ENCODE measurements at places on chromosomes 4 and X.

- no peaks in the 10 kb centered on the region for H3K4me1 ChIP-seq
- no peak for DNase-seq
Measured at GRCh38 chrX:141341341-141341740, 99.0 kb upstream of the SPANXC start.

DNA sequence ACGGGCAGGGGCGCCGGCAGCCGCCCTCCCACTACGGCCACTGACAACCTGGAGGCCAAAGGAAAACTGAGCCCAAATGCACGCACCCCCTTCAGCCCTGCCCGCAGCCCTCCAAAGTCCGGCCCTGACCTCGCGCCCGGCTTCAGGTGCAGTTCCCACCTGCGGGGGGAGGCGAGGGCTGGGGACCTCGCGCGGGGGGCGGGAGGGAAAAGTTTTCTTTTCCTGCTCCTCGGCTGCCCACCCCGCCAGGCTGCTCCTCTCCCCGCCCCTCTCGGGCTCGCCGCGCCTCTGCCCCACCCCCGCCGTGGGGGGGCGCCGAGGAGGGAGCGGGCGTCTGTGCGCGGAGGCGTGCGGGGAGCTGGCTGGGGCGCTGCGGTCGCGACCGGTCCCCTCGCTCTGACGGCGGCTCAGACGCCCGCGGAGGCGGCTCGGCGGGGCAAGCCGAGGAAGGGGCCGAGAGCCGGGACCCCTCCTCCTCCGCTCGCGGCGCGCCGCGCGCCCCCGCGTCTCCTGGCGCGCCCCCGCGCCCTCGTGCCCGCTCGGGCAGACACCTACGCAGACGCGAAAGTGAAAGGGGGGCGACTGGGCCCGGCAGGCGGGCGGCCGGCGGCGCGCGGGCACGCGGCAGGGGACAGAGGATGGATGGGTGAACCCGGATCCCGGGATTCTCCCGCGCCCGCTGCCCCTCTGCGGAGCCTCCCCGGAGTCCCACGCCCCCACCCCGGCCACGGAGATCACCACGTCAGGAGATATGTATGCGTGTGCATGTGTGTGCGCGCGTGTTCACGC, 3.1 kb upstream of the NR3C2 start:
- H3K4me3 ChIP-seq: peak overlapping the region; percentile 91
- H3K4me1 ChIP-seq: no peaks in the 10 kb centered on the region
- no peaks in the 10 kb centered on the region for H3K36me3 ChIP-seq

- H3K27ac ChIP-seq: no peak overlapping the region
- H3K4me3 ChIP-seq: no peak overlapping the region
- H3K36me3 ChIP-seq: no peaks in the 10 kb centered on the region
- H3K4me1 ChIP-seq: no peaks in the 10 kb centered on the region
- no peak for DNase-seq
Measured at GRCh38 chrX:137988470-137988869, 422.5 kb downstream of the ZIC3 start.

- no peaks in the 10 kb centered on the region for H3K4me1 ChIP-seq
- no peaks in the 10 kb centered on the region for H3K36me3 ChIP-seq
- no peaks in the 10 kb centered on the region for H3K27me3 ChIP-seq
Measured at GRCh38 chrX:46178763-46179162, 366.5 kb downstream of the ZNF674 start.

- no peaks in the 10 kb centered on the region for H3K4me1 ChIP-seq
- H3K4me3 ChIP-seq: no peak overlapping the region
- no peaks in the 10 kb centered on the region for H3K36me3 ChIP-seq
Measured at GRCh38 chr4:33649015-33649414, 2595.3 kb downstream of the ARAP2 start.

DNA sequence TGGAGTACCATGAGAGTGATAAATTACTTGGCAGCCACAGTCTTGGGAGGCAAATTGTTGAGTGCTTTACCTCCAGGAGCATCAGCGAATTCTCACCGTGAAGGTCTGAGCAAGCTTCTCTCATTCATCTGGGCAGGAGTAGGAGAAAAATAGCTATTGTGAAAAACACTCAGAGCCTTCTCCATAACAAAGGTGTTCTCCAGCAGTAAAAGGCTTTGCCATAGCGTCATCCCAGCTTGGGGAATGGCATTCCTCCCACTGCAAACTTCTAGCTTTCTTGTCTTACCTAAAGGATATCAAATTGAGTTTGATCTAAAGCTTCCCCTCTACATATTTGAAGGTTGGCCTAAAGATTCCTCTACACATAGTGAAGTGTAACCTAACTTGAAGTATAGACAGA, 29.8 kb upstream of the MAGEA11 start:
- H3K36me3 ChIP-seq: no peaks in the 10 kb centered on the region
- H3K27ac ChIP-seq: no peak overlapping the region
- no peaks in the 10 kb centered on the region for H3K4me1 ChIP-seq
- DNase-seq: no peak

DNA sequence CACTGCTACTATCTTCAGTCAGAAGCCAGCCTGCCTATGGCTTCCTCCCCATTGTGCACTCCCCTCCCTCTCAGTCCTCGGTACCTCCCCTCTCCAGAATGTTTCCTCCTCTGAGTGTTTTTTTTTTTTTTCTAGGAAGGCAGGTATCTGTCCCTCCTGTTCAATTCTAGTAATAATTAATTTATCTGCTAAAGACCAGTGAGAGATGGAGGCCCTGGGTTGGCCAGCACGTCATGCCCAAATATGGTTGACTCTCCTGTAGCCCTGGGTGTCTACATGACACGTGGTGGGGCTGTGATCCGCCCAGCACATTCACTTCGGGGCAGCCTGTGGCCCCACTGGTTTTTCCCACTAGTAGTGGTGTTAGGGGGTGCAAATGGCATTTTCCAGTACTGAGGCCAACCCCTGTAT, 1.8 kb downstream of the FLNA start:
- H3K36me3 ChIP-seq: no peaks in the 10 kb centered on the region
- H3K4me3 ChIP-seq: no peak overlapping the region
- no peak overlapping the region for H3K27ac ChIP-seq
- H3K27me3 ChIP-seq: no peaks in the 10 kb centered on the region
- no peak for DNase-seq
- H3K4me1 ChIP-seq: peaks cover 11% of the 10 kb centered on the region

DNA sequence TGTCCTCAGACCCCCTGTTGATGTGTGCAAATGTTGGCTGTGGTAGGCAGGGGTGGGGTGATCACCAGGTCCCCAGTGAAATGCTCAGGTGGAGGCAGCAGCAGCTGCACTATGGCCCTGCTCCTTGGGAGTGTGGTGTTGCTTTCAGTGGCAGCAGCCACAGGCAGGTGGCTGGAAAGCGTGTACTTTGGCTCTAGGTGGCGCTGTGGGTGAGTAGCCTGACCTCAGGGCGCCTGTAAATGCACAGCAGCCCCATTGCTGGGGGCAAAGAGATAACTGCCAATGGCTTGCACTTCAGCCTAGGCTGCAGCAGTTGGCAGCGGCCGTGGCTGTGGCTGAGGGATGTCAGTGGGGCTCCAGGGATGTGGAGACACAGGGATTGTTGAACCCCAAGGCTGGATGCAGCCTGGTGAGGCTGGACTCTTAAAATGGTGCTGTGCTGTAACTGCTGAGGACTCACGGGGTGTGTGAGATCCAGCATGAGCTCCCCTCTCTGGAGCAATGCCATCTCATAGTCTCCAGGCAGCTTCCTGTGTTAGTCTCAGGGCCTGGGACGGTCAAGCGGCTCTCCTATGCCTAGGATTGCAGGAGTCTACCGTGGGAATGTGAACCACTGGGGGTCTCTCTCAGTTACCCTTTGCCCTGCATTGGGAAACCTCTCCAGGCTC, 421.7 kb upstream of the HTR2C start:
- no peaks in the 10 kb centered on the region for H3K36me3 ChIP-seq
- H3K4me1 ChIP-seq: no peaks in the 10 kb centered on the region
- H3K27me3 ChIP-seq: no peaks in the 10 kb centered on the region
- H3K27ac ChIP-seq: no peak overlapping the region
- no peak overlapping the region for H3K4me3 ChIP-seq

DNA sequence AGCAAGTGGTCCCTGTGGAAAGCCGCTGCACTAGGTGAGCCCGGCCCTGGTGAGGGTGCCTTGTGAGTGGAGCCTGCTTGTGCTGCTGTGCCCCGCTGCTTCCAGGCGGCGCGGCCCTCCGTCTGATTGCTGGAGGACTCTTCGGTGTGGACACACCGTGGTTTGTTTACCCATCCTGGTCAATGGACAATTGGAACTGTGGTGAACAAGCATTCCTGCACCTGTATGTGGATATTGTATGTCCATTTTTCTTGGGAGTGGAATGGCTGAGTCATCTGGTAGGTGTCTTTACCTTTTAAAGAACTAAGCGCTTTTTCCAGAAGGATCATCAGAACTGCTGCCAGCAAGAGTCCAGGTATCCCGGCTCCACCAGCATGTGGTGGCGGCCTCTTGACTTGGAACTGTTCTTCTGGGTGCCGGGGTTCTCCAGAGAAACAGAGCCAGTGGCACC, 15.6 kb downstream of the MAEA start:
- H3K4me1 ChIP-seq: no peaks in the 10 kb centered on the region
- no peak overlapping the region for H3K27ac ChIP-seq
- H3K4me3 ChIP-seq: no peak overlapping the region
- H3K27me3 ChIP-seq: no peaks in the 10 kb centered on the region
- peaks cover 12% of the 10 kb centered on the region for H3K36me3 ChIP-seq

GRCh38 chr4:75102787-75103085, 169.8 kb downstream of the PARM1 start:
- DNase-seq: no peak
- H3K4me1 ChIP-seq: peaks cover 79% of the 10 kb centered on the region
- H3K4me3 ChIP-seq: peak overlapping the region; percentile 32
- peak overlapping the region; percentile 99 for H3K27ac ChIP-seq
- no peaks in the 10 kb centered on the region for H3K36me3 ChIP-seq

DNA sequence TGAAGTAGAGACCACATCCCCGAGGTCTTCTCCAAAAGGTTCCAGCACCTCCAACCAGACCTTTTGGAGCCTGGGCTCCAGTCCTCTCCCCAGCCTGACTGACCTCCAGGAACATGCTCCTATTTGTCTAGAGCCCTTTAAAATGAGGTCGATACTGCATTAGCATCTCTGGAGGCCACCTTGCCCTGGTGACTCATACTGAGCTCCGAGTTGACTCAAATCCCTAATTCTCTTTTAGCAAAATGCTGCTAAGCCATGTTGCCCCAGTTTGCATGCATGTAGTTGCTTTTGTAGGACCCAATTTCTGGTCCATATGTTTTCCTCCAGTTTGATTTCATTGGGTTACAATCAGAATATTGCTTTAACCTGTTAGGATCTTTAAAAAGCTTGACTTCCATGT, 43.5 kb upstream of the CITED1 start:
- no peak overlapping the region for H3K27ac ChIP-seq
- H3K4me1 ChIP-seq: no peaks in the 10 kb centered on the region
- no peak for DNase-seq
- H3K27me3 ChIP-seq: no peaks in the 10 kb centered on the region
- H3K36me3 ChIP-seq: no peaks in the 10 kb centered on the region

DNA sequence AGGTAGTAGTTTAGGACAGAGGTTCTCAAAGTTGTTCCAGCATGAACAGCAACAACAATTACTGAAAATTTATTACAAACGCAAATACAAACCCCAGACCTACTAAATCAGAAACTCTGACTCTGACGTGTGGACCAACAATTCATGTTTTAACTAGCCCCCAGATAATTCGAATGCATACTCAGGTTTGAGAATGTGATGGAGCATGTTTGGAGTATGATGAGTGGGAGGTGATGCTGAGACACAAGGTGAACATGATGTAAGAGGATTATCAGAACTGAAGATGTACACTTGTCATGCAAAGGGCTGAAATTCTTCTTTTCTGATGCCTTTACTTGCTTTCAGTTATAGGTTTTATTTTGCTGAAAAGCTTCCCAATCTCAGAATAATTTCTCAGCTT, 323.0 kb downstream of the INPP4B start:
- no peak for DNase-seq
- no peaks in the 10 kb centered on the region for H3K36me3 ChIP-seq
- H3K27ac ChIP-seq: no peak overlapping the region
- H3K4me1 ChIP-seq: no peaks in the 10 kb centered on the region
- H3K4me3 ChIP-seq: no peak overlapping the region

DNA sequence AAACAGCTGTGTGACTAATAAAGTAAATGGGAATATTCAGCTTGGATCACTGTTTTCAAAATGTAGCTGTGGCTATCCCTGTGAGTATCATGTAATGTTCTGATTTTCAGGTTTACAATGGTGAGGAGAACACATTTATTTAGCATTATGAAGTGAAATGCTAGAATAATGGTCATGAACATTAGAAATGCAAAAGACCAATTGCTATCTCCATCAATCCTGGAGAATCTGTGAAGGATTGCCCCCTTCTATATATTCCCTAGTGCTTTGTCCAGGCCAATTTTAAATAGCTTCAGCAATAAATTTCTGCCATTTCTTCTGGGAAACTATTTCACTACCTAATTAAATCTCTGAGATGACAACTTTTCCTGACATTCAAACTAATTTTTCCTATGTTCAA, 1399.1 kb downstream of the PCDH19 start:
- no peak overlapping the region for H3K4me3 ChIP-seq
- DNase-seq: no peak
- H3K4me1 ChIP-seq: no peaks in the 10 kb centered on the region
- no peak overlapping the region for H3K27ac ChIP-seq
- no peaks in the 10 kb centered on the region for H3K27me3 ChIP-seq
- H3K36me3 ChIP-seq: no peaks in the 10 kb centered on the region

DNA sequence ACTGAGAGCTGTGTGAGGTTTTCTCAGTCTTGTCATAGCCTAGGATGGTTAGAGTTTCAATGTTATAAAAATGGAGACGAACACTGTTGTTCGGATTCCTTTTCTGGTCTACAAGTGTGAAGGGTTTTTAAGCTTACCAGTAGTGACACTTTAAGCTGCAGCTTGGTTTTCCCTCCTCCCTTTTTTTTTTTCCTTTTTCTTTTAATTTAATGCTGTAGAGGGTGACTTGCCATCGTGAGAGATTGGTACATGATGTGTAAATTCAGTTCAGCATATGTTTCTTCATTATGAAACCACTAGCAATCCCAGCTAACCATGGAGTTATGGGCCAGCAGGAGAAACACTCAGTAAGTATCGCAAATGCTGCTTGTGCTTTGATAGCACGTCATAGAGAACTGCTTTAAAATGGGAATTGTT, 165.0 kb downstream of the RAPGEF2 start:
- H3K4me3 ChIP-seq: no peak overlapping the region
- H3K4me1 ChIP-seq: no peaks in the 10 kb centered on the region
- no peaks in the 10 kb centered on the region for H3K36me3 ChIP-seq
- no peaks in the 10 kb centered on the region for H3K27me3 ChIP-seq
- no peak for DNase-seq

DNA sequence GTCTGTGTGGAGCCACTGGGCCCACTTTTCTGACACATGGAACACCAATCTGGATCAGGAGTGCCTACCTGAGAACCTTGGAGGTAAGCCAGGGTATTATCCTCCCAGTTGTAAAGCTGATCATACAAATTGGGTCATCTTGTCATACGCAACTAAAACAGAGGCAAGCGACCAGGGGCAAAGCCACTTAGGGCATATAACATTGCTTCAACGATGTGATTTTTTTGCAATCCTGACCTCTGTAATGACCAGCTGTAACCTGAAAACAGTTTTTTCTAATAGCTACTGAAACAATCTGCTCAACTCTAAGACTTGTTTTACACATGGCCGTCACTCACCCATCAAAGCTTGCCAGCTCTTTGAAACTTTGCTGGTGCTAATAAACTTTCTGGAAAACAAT, 261.5 kb upstream of the AGTR2 start:
- H3K4me3 ChIP-seq: no peak overlapping the region
- DNase-seq: no peak
- peaks cover 20% of the 10 kb centered on the region for H3K4me1 ChIP-seq
- no peaks in the 10 kb centered on the region for H3K36me3 ChIP-seq
- no peak overlapping the region for H3K27ac ChIP-seq
